ENCODE measurements at places on chromosomes 6 and 20.

- peak; percentile 68 for DNase-seq
Observed at GRCh38 chr6:63764318-63764916, 128.8 kb downstream of the PHF3 start.

- DNase-seq: no peak
Observed at GRCh38 chr6:43801495-43802181, 31.6 kb downstream of the VEGFA start.

DNA sequence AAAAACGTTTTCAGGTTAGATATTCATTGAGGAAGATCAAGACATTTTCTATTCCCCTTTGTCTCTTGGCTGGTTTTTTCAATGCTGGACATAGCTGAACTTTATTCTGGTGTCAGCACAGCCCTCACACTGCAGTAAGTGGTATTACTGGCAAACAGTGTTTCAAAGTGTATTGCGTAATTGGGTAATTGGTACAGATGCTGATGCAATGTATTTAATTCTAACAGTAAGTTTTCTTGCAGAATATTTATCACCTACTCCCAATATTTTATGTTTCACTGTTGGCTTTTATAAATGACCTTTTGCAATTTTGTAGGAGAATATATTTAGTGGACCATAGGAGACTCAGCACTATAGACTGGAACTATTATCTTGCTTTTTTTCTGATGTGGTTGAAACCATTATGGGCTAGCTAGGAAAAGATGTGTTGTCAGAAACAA is 287.6 kb upstream of the SOX4 start:
- DNase-seq: no peak

DNA sequence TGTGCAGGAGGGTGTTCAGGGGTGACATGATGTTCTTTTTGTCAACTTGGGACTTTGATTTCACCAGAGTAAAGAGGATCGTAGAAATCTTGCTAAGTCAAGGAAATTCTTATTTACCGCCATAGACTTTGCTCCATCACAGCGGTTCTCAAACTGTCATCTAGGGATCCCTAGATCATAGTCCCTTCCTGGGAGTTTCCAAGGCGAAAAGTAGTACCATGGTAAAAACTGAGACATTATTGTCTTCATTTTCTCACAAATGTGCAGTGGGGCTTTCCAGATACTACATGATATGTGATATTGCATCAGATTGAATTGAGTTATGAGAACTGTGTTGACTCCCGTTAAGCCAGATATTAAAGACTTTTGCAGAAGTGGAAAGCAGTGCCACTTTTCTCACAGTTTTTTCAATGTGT is 79.7 kb downstream of the JARID2 start:
- DNase-seq: no peak

DNA sequence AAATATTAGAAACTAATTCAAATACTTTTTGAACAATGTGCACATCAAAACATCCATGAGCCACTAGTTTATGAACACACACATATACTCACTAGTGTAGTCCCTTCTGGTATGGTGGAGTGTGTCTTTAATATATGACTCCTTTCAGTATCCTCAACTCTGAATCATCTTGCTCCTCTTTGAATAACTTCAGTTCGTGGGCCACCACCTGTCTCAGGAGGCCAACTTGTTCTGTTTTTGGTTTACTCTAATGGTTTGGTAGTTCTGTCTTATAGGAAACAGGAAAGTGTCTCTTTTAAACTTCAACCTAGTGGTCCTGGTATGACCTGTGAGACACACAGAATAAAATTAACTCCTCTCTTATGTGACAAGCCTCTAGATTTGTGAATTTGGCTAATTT is 55.6 kb downstream of the ZNF292 start:
- DNase-seq: no peak

DNA sequence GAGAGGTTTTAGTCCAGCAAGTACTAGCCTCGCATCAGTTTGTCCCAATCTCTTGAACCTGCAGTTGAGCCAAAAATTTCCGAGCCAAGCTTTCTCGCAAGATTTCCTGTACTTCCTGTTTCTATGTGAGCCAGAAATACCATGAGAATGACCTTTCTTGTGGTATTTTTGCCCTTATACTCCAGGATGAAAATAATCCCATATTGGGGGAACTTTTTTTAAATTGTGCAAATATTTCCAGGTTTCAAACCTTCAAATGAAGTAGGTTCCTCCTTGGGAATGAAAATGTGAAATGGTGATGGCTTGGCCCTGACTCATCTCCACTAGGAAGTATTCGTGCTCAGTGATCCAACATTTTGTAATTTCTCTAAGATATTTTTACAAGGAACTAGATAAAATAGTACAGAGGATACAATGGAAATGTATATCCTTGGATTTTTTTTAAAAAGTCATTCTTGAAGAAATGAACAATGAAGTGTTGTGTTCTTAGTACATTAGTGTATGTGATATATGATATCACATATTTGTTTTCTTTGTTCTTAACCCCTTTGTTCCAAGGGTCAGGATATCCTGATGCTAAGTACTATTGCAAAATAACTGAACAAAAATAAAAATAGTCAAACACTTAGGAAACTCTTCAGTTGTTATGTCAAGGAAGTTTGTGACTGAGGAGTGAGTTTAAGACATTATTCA is 184.0 kb downstream of the PDE7B start:
- no peak for DNase-seq
